ENCODE measurements at places on chromosomes 13 and 19.

DNA sequence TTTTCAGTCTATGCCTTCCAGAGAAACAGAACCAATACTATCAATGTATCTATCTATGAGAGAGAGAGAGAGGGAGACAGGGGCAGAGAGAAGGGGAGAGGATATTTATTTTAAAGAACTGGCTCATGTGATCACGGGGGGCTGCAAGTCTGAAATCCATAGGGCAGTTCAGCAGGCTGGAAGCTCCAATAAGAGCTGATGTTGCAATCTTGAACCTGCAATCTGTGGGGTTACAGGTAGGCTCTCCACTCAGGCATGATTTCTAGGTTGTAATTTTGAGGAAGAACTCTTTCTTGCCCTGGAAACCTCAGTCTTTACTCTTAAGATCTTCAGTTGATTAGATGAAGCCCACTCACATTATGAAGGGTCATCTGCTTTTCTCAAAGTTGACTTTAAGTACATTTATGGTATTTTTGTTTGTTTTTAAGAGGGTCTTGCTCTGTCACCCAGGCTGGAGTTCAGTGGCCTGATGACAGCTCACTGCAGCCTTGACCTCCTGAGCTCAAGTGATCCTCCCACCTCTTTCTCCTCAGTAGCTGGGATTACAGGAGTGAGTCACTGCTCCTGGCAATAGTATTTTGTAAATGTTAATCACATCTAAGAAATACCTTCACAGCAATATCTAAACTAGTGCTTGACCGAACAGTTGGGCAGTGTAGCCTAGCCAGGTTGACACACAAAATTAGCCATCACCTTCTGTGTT is 376.4 kb downstream of the FGF9 start:
- DNase-seq: no peak

DNA sequence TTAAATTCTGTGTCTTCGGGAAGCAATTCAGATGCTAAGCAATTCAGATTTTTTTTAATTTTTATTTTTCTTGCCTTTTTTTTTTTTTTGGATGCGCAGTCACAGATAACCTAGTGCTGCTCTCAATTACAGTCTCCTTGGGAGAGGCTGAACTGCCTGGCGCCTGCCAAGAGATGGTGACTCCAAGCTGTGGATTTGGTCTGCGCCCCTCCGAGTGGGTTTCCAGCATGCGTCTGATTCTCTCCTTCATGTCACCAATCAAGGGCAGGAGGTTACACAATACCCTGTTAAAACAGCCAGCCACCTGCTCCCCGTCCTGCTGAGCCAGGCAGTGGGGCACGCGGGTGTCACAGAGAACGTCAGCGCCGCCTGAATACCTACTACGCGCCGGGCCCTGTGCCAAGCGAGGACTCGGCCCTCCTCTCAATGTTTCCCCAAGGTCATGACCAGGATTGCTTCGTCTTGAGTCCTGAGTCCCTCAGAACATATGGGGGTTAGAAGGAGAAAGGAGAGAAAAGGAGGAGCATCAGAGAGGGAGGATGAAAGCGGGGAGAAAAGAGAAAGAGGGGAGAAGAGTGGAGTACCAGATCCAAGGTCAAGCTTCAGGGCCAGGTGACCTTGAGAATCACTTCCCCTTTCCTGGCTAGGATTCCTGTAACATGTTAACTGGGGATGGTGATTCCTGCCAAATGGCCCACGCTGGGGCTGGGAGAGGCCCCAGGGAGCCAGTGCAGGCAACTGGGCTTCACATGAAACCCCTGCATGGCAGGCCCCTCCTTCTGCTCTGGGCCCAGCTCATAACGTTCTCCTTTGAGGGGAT is 213.6 kb downstream of the URI1 start:
- DNase-seq: no peak

DNA sequence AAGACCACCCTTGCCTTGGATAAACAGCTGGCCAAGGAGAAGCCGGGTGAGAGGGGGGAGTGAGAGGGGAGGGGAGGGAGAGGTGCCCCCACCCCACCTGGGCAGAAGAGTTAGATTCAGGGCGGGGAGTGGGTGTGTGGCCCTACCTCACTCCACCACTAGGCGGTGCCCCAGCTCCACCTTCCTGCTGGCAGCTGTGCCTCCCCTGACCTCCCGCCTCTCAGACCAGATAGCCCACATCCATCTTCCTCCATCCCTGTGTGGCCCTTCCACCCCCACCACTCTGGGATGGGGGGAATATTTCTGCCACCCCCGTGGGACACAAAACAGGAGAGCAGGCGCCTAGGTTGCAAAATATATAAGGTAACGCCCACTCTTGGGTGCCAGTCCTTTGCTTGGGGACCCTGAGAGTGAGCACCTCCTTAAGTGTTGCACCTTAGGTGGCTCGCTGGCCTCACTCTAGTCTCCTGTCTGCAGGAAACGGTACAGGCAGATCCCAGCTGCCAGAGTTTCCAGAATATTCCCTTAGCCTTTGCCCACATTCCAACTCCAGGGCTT is 13.8 kb upstream of the EHD2 start:
- DNase-seq: peak; percentile 58

GRCh38 chr13:20053891-20054290 is 95.4 kb downstream of the ZMYM2 start:
- DNase-seq: no peak

- peak; percentile 92 for DNase-seq
Observed at GRCh38 chr19:41218615-41219507, at the start of gene AXL. Gene AXL (plus strand): TSS chr19:41219223. CDS start chr19:41219393, 170 bp downstream.

- DNase-seq: no peak
Observed at GRCh38 chr19:30160426-30160825, 211.8 kb upstream of the ZNF536 start.

DNA sequence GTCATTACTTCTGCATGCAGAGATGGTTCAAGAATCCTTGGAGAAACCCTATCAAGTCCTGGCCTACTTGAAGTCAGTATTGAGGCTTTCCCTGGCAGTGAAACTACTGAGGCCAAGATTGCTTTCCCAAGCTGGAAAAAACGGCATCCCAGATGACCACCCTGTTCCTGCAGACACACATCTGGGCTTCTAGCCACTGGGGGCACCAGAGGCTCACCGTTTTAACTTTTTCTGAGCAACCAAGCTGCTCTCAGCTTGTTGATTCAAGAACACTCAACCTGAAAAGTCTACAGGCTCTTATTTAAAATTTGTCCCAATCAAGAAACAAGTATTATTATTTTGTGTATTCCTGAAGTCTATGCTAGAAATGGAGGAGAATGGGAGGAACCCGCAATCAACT is 66.6 kb downstream of the SPRYD7 start:
- DNase-seq: no peak

DNA sequence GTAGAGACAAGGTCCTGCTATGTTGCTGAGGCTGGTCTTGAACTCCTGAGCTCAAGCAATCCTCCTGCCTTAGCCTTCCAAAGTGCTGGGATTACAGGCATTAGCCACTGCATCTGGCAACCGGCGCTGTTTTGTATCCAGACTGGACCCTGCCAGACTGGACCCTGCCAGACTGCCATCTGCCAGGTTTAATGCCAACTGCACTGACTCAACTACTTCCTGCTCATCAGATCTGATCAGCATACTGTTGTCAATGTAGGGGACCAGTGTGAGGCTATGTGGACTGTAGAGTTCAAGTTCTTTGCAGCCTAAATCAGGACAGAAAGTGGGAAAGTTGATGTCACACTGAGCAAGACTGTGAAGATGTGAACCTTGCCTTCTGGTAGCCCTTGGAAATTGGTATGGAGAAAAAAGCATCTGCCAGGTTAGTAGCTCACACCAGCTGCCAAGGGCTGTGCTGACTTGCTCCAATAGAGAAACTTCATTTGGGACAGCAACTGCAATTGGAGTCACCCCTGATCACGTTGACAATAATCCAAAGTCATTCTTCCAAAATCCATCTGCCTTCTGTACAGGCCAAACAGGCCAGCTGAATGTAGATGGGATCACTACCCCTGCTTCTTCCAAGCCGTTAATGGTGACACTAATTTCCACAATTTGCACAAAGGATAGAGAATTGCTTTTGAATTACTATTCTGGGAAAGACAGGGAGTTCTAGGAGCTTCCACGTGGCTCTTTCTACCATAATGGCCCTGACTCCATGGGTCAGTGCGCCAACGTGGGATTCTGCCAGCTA is 36.8 kb upstream of the ATP1A3 start:
- DNase-seq: no peak

DNA sequence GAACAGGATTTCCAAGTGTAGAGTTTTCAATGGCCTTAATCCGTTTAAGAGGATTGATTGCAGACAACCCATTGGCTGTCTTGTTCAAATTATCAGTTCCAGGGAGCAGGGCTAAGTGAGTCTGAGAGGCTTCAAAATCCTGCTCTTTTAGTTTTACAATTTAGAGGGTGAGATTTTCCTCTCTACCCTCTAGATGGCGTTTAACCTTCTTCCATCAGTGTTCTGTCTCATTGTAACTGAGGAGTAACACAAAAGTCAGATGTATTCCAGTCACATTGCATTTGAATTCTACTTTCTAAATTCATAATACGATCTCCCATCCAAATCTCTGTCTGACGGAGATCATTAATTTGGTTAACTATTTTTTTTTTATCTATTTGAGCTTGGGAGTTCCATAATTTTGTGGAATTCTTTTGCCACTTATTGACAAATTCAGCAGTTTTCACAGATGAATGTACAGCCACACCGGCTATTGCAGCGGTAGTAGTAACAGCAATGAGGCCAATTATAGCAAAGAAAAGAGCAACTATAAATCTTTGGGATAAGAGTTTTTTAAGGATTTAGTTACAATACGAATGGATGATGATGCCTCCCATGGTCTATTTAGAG is 7.8 kb upstream of the C19orf84 start:
- DNase-seq: peak; percentile 43

DNA sequence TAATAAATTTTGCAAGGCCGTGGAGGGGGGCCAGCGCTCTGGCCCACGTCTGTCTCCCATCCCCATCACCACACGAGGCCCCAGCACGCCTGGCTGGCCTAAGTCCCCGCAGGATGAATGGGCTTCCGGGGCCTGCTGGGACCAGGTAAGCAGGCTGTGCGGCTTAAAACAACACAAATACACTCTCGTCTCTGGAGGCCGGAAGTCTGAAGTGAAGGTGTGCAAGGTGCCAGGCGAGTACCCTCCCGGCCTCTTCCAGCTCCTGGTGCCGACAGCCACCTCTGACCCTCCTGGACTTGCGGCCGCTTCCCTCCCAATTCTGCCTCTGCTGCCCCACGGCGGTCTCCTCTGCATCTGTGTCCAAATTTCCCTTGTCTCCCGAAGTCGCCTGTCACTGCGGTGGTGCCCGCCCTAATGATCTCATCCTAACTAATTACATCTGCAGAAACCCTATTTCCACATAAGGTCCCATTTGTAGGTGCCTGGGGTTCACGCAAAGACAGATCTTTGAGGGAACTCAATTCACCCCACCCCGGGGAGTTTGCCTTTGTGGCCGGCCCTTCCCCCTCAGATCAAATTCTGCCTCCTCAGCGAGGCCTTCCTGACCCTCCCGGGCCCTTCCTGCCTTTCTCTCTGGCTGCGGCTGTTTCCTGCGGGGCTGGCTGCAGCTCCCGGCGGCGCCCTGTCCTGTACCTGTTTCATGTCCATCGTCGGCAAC is 8.1 kb upstream of the PTBP1 start:
- DNase-seq: no peak

DNA sequence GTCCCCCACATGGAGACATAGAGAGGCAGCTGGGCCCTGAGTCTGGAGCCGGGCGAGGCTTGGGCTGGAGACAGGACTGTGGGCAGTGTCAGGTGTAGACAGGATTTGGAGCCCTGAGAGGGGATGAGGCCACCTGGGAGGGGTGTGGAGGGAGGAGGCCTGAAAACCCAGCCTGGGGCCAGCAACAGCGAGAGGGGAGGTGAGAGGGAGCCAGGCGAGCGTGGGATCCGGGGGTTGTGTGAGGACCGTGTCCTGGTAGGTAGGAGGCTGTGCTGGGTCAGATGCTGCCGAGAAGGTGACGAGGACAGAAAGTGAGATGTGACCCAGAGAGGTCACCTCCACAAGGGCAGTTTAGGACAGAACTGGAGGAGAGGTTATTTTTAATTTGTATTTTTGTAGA is 7.4 kb downstream of the MPND start:
- DNase-seq: no peak

DNA sequence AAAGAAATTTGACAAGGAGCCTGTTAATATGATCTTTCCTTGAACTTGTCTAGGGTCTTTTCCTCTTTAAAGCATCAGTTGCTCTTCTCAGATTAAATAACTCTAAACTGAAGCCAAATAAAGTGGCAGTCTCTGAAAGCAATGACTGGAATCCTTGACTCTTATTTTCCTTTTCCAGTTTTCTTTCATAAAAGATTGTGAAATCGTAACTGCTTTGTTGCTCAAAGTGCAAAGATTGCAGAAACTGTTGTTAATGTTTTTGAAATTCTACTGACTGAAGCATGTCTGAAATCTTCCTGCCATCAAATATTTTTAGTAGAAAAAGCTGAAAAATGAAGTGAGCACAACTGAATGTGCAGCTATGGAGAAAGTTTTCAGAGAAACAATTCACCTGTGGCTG is 1.9 kb downstream of the NHLRC3 start:
- DNase-seq: peak; percentile 14

DNA sequence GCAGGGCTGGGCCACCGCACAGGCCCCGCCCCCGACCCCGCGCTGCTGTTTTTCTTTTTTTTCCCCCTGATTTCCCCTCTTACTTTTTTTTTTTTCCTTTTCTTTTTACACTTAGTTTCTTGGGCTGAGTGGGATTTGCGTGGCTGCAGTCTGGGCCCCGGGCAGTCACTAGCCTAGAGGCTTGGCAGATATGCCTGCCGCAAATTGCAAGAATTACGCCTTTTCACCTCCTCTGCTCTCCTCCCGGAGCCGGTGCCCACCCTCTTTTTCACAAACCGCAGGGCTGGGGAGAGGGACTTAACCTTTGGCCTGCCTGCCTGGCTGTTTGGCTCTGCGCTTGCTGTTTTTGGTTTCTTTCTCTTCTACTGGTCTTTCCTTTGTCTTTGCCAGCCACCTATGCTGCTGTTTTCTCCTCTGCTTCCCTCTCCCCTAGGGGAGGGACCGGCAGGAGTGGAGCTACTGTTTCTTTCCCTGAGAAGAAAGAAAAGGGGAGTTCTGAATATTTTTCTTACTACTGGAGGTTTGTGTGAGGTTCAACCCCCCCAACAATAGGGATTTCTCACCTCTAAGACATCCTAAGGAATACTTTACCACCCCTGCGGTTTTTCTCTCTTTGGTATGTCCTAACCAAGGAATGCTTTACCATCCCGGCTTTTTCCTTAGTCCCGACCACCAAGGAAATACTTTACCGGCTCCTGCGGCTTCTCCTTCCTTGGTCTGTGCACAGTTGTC is 11.0 kb downstream of the ZNF552 start:
- peak; percentile 62 for DNase-seq

- DNase-seq: peak; percentile 8
Observed at GRCh38 chr13:71477735-71478134, 389.3 kb downstream of the DACH1 start.

DNA sequence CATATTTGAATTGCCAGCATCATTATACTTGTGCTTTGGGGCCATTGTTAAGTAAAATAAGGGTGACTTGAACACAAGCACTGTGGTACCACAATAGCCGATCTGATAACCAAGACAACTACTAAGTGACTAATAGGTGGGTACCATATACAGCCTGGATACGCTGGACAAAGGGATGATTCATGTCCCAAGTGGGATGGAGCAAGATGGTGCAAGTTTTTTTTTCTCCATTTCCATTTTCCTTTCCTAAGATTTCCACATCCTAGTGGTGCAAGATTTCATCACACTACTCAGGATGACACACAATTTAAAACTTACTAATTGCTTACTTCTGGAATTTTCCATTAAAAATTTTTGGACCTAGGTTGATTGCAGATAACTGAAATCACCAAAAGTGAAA is 15.1 kb downstream of the BRCA2 start:
- peak; percentile 89 for DNase-seq

All from MCF 10A (cell line).